Suppressor macrophage treated with lipopolysaccharide for 1 hour (primary cell): ENCODE measurements at places on chromosomes 11 and 22.

DNA sequence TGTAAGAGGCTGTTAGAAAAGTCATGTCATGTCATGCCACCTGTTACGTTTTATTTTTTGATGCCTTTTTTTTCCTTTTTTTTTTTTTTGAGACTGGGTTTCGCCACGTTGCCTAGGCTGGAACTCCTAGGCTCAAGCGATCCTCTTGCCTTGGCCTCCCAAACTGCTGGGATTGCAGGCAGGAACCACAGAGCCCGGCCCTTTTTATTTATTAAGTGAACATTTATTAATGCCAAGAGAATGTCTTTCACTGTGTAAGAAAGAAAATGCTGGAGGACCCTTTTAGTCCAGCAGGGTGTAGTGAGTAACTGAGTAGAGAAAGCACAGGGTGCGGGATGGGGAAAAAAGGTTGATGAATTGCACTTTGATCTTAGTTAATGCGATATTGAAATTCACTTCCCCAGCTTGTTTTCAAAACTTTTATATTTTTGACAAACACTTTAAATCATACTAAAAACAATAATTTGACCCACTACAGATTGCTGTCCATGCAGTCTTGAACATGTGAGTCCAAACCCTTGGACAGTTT lies 2.3 kb upstream of the XBP1 start:
- peak; percentile 33 for DNase-seq

DNA sequence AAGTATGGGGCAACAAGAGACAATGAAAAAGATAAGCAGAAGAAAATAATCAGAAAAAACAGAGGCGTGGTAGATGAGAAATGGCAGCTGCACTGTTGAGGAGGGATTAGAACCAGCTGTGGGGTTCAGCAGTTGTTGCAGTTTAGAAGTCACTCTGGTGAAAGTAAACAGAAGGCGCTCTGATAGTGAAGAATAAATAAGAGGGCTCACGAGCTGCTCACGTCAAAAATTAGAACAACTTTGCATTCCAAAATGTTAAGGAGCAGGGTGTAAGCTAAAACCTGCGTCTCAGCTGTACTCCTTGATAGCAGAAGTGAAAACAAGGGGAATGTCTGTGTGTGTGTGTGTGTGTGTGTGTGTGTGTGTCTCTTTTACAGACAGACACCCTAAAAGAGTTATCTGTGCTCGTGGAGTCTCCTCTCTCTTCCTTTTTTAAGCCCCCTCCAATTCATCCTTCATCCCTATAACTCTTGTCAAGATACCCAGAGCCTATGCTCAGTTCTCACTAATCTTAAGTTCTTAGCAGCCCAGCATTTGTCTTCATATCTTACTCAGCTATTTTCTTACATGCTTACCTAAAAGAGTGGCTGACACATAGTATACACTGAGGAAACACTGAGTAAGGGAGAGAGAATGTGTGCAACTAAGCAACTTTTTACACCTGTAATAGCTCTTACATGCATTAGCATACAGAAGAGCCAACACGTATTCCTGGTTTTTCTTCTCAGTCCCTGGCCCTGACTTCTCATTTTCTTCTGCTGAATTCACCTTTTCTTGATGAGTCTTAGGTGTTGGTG lies 8.9 kb downstream of the TTC17 start:
- no peak for DNase-seq

DNA sequence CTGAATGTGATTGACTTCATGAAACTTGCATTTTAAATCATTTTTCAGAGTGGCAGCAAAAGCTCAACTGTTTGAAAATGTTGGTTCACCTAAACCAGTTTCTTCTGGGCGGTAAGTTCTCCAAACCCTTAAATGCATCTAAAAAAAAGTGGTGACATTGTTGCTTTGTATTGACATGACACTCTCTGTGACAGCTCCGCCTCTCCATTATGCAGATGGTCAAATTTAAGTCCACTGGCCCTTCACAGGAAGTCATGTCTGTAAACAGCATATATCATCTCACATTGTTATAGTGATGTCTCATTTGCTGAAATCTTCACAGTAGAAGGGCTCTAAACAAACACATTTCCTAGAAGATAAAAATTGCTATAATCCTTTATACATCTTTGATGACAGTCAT lies 150.7 kb downstream of the PGR start:
- no peak for DNase-seq

GRCh38 chr11:20501252-20501651 lies 98.2 kb upstream of the SLC6A5 start:
- DNase-seq = no peak

DNA sequence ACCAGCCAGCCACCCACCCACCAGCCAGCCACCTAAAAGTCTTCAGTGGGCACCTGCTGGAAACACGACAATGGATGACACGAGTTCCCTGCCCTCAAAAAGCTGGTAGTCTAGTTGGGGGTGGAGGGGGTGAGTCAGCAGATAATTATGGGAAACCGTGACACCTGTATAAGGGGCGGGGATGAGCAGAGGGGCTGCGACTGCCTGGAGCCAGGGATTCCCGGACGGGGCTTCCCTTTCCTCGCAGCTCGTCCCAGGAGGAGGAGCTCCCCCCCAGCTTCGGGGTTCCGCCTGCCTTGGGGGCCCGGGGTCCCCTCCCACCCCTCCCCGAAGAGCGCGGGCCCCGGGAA lies 2.3 kb upstream of the RTN4RL2 start:
- no peak for DNase-seq

- peak; percentile 18 for DNase-seq
These were observed 31.6 kb upstream of the CAVIN3 start for GRCh38 chr11:6351782-6352382.

- peak; percentile 73 for DNase-seq
These were observed 15.4 kb downstream of the PPM1F start for GRCh38 chr22:21937041-21937820.

GRCh38 chr22:46537946-46538813 lies 760 bp upstream of the CELSR1 start:
- peak; percentile 66 for DNase-seq
